ENCODE measurements at places on chromosomes 6 and 20. TPM values are rescaled to one million over a fixed set of nuclear protein-coding genes. Genes with fewer than 3 reads are reported as not detected.

The TCF21 gene
- total RNA-seq = not detected

The ECT2L gene
- total RNA-seq = not detected

The MAP1LC3A gene
- 4.6 TPM for total RNA-seq

The CFAP61 gene
- total RNA-seq = not detected

The COL11A2 gene
- total RNA-seq = 1.2 TPM

The FAM162B gene
- not detected for total RNA-seq

The CENPW gene
- 49.4 TPM for total RNA-seq

The GRM1 gene
- total RNA-seq = 0.04 TPM

The FAM83C gene
- not detected for total RNA-seq

The GGTLC1 gene
- not detected for total RNA-seq

The SPTLC3 gene
- total RNA-seq = not detected

The TMEM244 gene
- total RNA-seq = not detected

The HEY2 gene
- total RNA-seq = 0.09 TPM

The CCN6 gene
- not detected for total RNA-seq

The ERVFRD-1 gene
- total RNA-seq = not detected

The TMEM63B gene
- total RNA-seq = 12.1 TPM

The PACRG gene
- not detected for total RNA-seq

Measured in activated T-helper 17 cell treated with anti-CD3 and anti-CD28 coated beads, Interleukin-2, amount 50 U/mL, for 72 hours (primary cell).